ENCODE measurements at places on chromosomes 4 and X.

DNA sequence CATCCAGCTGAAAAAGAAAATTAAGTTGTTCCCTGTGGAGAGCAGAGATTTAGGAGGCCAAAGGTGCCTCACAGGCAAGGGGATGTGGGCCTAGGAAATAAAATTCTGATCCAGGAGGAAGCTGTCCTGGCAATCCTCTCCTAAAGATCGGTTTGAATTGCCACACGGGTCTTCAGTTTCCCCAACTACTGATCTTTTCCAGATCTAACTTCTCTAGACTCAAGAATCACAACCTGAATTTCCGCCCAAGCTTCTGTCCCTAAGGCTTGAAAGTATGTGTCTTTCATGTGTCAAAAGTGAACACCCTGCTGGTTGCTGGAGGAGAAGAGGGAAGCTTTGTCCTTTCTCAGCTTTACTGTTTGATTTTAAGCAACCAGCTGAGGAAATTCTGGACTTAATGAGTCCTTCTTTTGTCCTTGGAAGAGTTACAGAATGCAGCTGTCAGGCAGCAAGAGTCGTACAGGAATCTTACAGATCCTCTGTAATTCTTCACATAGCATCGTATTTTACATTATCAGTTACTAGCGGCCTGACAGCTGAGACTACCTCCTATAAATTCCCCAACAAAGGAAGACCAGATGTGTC lies 93.8 kb downstream of the INPP4B start:
- no peak for DNase-seq

GRCh38 chrX:116142976-116143375 lies 27.6 kb upstream of the AGTR2 start:
- DNase-seq, result no peak

DNA sequence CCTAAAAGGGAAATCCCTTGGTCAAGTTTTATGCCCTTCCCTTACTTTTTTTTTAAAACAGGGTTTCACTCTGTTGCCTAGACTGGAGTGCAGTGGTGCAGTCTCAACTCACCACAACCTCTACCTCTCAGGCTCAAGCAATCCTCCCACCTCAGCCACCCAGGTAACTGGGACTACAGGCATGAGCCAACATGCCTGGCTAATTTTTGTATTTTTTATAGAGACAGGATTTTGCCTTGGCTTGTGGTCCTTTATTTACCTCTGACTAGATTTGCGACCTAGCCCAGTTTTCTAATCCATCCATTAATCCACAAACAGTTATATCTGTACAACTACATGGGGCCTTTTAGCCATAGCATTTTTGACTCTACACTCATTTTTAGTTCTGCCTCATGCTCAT lies 23.7 kb downstream of the CDS1 start:
- DNase-seq, result no peak

GRCh38 chrX:65451663-65452062 lies 82.9 kb downstream of the LAS1L start:
- DNase-seq, result no peak

DNA sequence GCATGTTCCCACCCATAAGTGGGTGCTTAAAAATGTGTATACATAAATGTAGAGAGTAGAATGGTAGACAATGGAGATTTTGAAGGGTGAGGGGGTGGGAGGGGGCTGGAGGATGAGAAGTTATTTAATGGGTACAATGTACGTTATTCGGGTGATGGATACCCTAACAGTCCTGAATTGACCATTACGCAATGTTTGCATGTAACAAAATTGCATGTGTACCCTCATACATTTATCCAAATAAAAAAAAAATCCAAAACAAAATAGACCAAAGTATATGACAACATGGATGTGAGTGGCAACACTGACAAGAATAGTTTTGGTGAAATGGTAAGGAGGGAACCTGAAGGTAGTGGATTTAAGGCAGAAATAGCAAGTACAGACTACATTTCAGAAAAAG lies 63.7 kb downstream of the LARP7 start:
- DNase-seq, result no peak

DNA sequence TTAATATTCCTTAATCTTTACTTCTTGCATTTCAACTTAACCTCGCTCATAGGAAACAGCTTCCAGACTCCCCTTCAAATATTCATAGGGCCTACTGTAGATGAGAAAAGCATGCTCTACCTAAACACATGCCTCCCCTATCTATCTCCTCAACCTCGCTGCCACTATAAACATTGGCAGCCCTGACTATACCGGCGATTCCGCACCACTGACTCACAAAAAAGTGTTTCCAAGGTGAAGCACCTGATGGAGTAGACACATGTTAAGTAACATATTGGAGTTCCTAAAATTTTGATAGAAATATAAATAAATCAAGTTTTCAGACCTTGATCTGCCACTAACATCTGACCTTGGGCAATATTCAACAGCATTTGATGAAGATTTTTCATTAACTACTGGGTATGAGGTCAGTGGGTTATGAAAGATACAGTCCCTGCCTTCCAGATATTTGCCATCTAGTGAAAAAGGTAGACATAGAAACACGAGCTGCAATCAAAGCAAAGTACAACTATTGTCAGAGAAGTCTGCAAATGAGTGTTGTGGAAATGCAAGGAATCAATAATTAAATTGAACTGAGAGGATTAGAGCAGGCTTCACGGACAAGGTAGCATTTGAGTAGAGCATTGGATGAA lies 184.2 kb downstream of the MAML3 start:
- no peak for DNase-seq

DNA sequence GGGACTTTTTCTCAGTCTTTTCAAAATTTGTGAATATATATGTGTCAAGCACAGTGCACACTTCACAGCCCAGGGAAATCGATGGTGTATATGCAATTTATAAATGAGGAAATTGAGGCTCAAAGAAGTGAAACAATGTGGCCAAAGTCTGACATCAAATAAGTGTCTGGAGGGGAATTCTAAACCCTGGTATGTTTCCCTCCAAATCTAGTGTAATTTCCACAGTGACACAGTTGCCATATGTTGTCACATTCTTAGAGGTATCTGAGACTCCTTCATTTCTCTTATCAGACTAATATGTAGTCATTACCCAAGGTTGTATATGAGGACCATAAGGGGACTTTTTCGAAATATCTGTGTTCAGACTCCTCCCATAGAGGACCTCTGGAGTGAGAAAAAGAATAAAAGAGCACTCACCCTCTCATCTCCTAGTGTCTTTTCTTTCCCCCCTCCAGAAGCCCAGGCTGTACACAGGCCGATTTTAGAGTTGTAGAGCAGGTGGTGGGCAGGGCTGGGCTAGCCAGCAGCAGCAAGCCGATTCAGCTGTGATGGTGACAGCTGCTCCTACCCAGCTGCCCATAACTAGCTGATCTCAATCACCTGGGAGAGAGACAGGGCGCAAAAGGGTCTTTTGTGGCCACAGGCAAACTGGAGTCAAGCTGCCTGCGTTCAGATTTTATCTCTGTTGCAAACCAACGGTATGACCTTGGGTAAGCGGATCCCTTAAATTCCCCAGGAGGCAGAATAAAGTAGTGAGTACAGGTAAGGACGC lies 55.1 kb downstream of the CLCN5 start:
- DNase-seq, result no peak
